ENCODE measurements at places on chromosomes 5 and 9. TPM values are rescaled to one million over a fixed set of nuclear protein-coding genes. Genes with fewer than 3 reads are reported as not detected.

DNA sequence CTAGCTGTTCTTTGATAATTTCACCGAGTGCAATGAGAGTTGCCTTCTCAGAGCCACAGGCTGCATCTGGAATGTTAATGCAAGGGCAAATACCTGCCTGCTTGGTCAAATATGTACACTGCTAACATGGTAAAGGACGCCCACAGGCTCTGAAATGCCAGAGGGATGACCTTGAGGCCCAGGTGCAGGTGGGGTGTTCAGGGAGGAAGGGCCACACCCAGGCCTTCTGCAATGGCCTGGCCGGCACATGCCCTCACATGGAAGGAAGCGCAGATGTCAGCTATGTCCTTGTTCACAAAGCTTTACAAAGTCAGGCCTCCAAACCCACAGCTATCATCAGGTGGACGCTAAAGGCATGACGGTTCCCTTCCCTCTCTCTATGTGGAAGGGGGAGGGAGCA is 48.6 kb downstream of the HRH2 start:
- DNase-seq, result no peak

DNA sequence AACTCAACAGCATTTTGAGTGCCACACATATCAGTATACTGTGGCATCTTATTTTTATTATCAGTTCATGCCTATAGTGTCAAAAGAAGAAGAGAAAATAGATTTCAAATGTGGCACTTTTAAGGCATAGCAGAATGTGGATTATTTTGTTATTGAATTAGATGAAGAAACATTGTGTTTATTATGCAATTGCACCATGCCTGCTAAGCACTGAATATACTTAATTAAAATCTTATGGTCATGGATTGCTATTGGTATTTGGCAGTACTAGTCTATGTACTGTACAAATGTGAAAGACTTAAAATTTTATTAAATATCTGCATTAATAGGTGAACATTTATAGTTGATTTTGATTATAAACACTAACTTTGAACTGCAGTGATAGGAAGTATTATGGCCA is 128.8 kb downstream of the FER start:
- DNase-seq, result no peak

DNA sequence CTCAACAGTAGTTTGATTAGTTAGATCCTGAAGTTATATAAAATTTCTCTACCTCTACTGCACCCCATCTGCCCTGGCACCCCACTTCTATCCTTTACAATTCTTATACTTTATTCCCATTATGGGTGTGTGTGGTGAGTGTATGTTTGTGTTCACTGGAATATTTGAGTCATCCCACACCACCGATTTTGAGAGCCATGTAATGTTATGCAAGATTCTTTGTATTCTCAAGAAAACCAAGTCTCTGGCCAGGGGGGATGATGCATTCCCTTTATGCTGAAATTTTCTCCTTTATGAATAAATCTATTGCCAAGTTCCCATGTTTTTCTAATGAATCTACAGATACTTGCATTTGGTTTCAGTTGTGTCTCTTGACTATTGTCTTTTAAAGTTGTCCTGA is 266.8 kb downstream of the ARHGEF28 start:
- no peak for DNase-seq

DNA sequence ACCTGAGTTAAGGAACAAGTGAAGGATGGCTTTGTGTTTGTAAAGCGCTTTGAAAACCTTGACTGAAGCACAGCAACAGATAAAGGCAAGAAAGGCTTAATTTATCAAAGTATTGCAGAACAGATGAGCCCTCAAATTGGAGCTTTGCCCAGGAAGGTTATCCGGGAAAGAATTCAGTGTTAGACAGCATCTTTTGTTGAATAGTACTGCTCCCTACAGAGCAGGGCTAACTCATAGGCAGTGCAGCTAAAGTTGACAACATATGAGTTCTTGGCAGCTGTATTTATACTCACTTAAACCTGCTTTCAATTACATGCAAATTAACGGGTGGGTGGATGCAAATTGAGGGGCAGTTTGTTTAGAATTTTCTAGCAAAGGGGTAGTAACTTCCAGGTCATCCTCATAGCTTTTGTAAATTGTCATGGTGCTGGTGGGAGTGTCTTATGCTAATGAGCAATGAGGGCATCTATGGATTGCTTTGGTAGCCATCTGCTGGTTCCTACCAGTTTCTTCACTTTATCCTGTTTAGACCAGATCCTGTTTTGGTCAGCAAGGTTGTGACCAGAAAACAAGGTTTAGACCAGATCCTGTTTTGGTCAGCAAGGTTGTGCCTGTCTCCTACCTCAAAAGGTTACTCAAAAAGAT is 105.8 kb downstream of the GDA start:
- no peak for DNase-seq

DNA sequence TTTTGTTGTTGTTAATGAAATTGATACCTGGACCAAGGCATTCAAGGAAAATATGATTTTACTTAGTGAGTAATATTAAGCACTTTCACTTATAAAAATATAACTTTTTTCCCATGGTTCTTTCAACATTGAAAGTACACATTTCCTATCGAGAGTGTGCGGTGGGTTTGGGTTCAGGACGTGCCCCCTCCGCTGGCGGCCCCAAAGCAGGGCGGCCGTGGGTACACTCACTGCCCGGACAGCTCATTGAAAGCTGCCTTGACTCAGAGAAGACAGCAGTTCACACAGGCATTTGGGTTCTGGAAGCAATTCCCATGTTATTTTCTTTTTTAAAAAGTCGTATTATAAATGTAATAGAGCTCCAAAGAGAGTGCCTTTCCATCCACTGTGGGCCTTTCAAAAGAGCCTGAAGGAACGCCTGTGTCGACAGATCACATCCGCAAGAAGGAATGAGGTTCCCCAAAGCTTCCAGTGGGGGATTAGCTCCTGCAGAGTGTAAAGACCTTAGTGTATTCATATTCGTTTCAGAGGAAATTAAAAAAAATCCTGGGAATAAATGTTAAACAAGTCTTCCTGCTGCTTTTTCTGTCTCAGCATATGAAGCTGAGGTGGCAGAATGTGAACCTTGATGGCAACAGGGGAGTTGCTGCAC is 74.3 kb downstream of the PRDM6 start:
- no peak for DNase-seq

DNA sequence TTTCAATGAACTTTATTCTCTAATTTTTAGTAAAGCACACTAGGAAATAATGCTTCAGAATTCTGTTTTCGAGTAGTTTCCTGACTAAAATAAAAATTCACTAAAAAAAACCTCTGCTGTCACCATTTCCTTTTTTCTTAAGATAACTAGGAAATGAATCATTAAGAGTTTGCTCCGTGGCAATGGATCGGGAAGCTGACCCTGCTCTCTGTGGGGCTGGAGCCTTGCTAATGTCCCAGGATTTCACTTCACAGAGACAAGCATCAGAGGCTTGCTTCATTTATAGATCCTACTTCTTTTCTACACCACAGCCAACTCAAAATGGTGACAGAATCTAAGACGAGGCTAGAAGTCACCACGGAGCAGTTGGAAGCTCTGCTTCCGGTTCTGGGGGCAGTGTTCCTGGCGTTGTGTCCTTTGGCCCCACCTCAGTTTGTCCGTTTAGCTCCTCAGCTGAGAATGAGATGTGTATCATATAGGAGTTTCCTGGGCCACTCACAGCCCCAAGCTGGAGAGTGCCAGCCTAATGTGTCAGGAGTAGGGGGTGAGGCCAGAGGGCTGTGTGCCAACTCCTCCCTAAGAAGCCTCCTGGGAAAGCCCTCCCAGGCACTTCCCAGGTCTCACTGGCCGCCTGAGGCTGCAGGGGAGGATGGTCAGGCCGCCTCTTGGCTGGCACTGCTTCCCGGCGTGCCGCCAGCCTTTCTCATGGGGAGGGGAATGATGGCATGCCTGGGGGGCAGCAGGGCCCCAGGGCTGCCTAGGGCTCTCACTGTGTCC is 19.6 kb downstream of the TENT4A start:
- no peak for DNase-seq

DNA sequence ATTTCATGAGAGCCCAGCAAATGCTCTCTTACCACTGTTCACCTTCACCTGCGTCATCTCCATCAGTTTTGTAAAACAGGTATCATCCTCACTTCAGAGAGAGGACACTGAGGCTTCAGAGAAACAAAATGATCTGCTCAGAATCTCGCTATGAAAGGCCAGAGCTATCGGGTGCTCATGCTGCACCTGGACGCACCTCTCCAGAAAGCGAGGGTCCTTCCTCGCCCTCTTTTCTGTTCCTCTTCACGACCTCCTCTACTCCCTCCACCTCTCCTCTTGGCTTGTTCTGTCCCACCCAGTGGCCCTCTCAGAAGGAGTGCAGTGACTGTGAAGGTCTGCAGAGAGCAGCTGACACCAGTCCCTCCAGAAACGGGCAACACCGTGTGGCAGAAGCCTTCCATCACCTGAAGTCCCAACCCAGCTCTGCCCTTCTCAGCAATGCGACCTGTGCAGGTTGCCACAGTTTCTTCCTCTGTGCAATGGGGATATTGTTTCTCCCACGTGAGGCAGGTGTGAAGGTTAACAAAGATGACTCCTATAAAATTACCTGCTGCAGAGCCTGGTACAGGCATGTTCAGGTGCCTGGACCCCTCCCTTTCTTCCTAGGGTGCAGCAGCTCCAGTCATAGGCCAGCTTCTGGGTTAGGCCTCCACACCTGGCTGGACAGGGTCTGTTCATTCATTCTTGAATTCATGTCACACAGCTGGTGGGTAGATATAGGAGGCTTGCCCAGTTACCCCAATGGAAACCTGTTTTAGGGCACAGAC is 45.3 kb upstream of the ANGPTL2 start:
- DNase-seq, result no peak

- DNase-seq, result no peak
Observed at GRCh38 chr5:149268928-149269557, 2.6 kb upstream of the AFAP1L1 start.

DNA sequence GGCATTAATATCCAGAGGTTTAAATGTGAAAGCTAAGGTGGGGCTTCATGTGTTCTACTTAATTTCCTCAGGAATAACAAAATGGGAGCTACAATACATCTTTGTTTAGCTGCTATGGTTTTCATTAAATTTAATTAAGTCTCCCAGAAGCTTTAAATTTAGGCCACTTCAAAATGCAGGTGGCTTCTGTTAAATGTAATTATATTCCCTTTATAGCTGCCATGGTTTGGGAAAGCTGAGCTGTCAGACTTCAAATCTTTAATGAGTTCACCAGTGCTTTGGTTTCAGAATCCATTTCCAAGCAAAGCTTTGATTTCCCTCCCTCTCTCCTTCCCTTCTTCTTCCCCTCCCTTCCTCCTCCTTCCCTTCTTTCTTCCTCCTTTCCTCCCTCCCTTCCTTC is 58.4 kb upstream of the FAM170A start:
- no peak for DNase-seq

- DNase-seq, result no peak
Observed at GRCh38 chr5:24773261-24773660, 128.5 kb upstream of the CDH10 start.

DNA sequence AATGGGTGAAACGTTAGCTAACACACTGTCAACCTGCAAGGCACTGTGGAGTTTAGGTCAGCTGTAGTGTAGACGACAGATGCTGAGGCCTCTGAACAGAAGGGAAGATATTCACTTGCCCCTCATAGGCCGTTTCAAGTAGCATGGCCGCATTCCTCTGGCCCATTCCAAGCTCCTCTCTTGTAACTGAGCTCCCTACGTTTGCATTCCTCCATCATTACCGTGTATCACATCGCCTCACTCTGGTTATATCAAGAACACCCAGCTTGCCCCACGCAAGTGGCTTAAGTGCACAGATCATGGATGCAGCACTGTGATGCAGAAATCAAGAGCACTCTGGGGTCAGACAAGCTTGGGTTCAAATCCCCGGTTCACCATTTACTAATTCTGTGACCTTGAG is 43.3 kb downstream of the PRELID2 start:
- no peak for DNase-seq

DNA sequence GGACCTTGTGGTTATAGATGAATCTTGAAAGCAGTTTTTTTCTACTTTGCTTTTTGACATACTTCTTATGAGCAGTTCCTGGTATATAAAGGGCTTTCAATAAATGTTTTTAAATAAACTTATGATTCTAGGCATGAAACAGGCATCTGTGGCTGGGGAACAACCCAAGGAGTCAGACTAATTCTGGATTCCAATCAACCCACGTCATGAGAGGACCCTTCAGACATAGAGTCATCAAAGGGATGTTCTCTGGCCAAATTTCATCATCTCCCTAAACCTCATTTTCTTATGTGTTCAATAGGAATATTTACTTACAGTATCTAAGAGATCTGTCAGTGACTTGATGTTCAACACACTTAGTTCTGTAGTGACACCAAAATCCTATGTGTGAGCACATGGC is 243.8 kb upstream of the ZNF462 start:
- no peak for DNase-seq

- DNase-seq, result no peak
Observed at GRCh38 chr9:27924502-27924901, 351.2 kb upstream of the C9orf72 start.

DNA sequence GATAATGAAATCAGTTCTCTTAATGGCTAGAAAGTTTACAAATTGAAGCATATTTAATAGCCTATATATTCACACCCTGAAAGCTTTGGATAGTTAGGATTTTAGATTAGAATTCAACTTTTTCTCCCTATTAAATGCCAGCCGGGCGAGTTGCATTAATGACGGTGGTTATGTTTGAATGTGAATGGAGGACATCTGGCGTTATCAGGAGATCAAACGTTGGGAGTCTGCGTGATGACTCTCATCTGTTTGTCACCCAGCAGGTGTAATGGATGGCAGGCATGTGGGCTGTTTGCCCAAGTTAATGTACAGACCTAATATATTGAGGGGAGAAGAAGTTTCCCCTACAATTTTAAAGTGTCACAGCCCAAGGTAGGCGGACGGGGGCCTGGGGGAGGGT is 1227.7 kb upstream of the WWC1 start:
- DNase-seq, result no peak

DNA sequence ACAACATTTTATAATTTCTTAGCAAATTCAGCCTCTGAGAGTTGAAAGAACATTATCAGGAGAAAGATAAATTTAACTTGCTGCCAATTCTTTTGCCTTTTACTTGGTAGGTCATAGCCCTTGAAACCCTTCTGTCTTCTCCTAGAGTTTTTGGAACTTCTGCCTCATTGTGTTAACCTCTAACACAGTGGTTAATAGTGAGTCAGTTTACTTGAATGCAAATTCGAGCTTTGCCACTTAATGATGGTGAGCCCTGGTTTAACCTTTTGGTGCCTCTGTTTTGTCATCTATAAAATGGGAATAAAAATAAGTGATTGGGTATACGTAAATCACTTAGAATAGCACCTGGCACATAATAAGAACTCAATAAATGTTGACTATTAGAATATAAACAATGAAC is 1.8 kb upstream of the INIP start:
- DNase-seq, result no peak

DNA sequence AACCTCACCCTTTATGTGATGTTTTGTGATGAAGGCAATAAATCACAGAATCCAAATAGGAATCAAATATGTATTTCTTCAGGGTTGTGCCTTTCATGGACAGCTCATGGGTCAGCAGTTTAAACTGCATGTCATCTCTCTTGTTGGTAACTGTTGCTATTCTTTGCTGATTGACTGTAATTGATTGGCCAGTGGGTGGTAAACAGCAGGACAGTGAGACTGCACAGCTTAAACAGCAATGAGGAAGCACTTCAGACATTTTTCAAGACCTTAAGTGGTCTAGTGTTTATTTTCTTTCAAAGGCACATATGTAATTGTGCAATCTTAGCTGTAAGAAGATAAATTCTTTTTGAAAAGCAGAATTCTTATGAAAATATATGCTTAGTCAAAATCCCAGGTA is 260.5 kb downstream of the COX7C start:
- no peak for DNase-seq

TAF11L5 gene
- not detected for total RNA-seq

ANGPTL2 gene
- total RNA-seq, result 11.1 TPM

OTULINL gene
- 33.0 TPM for total RNA-seq

QRFP gene
- not detected for total RNA-seq

NRARP gene
- 56.1 TPM for total RNA-seq

Data from Peyer's patch (tissue), 4 donors.